ENCODE measurements at places on chromosomes 12 and 14. TPM values are rescaled to one million over a fixed set of nuclear protein-coding genes. Genes with fewer than 3 reads are reported as not detected.
A peak's percentile ranks its signal among the peaks of the same experiment; 100 is the strongest.

- no peak overlapping the region for H3K4me3 ChIP-seq
- no peak for DNase-seq
- H3K4me1 ChIP-seq: peaks cover 11% of the 10 kb centered on the region
- H3K27ac ChIP-seq: peak overlapping the region; percentile 19
Observed at GRCh38 chr14:52740751-52741150, 10.8 kb downstream of the STYX start.

GRCh38 chr12:80195074-80195726 is 95.9 kb downstream of the OTOGL start:
- H3K27ac ChIP-seq: no peak overlapping the region
- H3K36me3 ChIP-seq: no peaks in the 10 kb centered on the region
- no peak overlapping the region for H3K4me3 ChIP-seq
- H3K4me1 ChIP-seq: no peaks in the 10 kb centered on the region
- H3K27me3 ChIP-seq: no peaks in the 10 kb centered on the region

SLC38A4 gene
- total RNA-seq: 0.32 TPM

ESRRB gene
- total RNA-seq: 4.1 TPM

GRCh38 chr12:33226671-33227070 is 212.9 kb downstream of the SYT10 start:
- no peaks in the 10 kb centered on the region for H3K4me1 ChIP-seq
- no peak overlapping the region for H3K4me3 ChIP-seq
- no peaks in the 10 kb centered on the region for H3K36me3 ChIP-seq
- no peak overlapping the region for H3K27ac ChIP-seq
- no peaks in the 10 kb centered on the region for H3K27me3 ChIP-seq
- no peak for DNase-seq

- H3K4me3 ChIP-seq: no peak overlapping the region
- peaks cover 4% of the 10 kb centered on the region for H3K4me1 ChIP-seq
- H3K27ac ChIP-seq: no peak overlapping the region
- no peak for DNase-seq
- no peaks in the 10 kb centered on the region for H3K36me3 ChIP-seq
- no peaks in the 10 kb centered on the region for H3K27me3 ChIP-seq
Observed at GRCh38 chr12:28507033-28507432, 316.8 kb downstream of the CCDC91 start.

BCL11B gene
- total RNA-seq: 2.1 TPM

DNA sequence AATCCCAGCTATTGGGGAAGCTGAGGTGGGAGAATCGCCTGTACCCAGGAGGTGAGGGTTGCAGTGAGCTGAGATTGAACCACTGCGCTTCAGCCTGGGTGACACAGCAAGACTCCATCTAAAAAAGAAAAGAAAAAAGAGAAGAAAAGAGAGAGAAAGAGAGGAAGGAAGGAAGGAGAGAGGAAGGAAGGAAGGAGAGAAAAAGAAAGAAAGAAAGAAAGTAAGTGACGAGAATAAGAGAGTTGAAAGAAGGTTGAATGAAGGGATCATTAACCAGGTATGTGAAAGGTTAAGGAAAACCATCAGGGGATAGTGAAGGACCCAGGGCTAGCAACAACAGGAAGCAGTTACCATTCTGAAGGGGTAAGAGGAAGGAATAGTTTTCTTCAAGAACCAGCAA is 4.2 kb upstream of the DTD2 start:
- H3K4me1 ChIP-seq: peaks cover 7% of the 10 kb centered on the region
- H3K36me3 ChIP-seq: no peaks in the 10 kb centered on the region
- DNase-seq: no peak
- no peak overlapping the region for H3K27ac ChIP-seq
- no peak overlapping the region for H3K4me3 ChIP-seq

HOXC4 gene
- total RNA-seq: not detected

Measured in heart left ventricle (tissue), 16 donors.